ENCODE measurements at places on chromosomes 4 and X.

- no peak for DNase-seq
Measured at GRCh38 chr4:153418558-153418957, 47.6 kb upstream of the TMEM131L start.

DNA sequence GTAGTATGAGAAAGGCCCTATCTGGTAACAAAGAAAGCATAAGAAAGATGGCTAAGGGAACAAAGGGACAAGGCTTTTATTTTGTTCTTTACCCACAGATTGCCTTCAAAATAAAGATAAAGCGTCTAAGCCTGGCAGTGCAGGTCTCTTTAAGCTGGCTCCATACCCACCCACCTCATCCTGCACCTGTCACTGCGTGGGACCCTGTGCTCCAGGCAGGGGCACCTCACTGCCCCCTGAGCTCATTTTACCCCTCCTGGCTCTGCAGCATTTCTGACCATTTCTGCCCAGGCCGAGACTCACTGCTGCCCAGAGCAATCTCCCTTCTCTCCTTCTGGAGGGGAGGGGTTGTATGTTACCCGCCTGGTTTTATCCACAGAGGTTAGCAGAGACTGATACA, 1.7 kb upstream of the CYP4V2 start:
- no peak for DNase-seq

- no peak for DNase-seq
Measured at GRCh38 chr4:4613641-4614286, 71.9 kb upstream of the STX18 start.

GRCh38 chr4:26424153-26424552, 66.1 kb downstream of the CCKAR start:
- DNase-seq = no peak

DNA sequence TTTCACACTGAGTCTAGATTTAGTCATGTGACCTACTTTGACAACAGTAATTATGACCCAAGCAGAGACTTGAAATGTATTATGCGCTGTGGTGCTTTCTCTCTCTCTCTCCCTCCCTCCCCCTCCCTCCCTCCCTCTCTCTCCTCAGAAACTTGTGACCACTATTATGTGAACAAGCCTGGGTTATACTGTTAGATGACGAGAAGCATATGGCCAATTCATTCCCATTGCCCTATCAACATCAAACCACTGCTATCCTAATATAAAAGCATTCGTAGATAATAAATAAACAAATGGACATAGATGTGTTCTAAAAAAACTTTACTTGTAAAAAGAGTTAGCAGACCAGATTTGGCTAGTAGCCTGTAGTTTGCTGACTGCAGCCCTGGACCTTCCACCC, 18.2 kb downstream of the FTHL17 start:
- DNase-seq = no peak

- DNase-seq = no peak
Measured at GRCh38 chr4:48683784-48684666, 96.1 kb downstream of the FRYL start.

- DNase-seq = no peak
Measured at GRCh38 chr4:78556665-78557064, 5.1 kb downstream of the ANXA3 start.

DNA sequence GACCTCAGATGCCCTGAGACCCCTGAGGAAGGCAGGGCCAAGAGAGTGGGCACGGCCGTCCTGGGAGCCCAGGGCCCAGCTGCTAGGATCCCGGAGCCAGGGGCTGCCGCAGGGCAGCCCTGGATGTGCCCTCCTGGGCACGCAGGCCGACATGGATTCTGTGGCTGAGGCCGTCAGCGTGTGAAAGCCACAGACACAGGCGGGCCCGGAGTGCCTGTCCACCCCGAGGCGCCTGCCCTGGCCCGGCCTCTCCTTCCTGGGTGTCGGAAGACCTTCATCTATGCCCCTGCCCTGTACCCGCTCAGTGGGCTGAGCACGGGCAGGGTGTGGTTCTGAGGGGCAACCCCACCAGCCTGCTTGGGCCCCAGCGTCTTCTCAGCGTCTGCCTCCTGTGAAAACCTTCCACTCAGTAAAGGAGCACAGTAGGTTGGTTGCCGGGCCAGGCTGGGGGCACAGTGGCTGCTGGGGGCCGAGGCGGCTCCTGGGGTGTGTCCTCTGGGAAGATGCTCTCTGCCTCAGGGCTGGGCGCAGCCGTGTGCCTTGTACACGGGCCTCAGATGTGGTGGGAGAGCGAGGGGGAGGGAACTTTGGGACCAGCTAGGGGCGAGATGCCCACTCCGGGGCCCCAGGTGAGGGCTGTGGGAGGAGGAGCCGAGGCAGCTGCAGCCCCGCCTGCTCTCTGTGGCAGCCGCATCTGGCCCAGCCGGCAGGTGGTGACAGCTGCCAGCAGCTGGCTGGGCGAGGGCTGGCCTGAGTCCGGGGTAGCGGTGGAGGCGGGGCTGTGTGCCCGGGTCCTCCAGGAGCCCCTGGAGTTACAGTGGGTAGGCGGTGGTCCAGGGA, 20.8 kb downstream of the FGFRL1 start:
- DNase-seq = no peak

DNA sequence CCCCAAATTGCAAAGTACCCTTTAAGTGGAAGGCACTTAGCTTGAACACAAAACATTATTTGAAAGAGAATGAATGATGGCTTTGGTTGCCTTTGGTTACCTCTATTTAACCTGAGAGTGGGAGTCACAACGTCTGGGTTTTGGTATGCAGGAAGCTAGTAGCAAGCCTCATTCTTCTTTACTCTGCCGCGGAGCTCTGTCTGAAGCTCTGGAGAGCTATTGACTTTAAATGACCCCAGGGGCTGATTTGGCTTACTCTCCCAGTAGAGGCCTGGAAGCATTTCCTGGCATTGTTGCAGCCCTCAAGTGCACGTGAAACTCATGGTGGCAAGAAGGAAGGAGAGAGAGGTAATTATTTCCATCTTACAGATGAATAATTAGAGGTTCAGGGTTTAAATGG, 81.8 kb upstream of the MAGEA4 start:
- no peak for DNase-seq

DNA sequence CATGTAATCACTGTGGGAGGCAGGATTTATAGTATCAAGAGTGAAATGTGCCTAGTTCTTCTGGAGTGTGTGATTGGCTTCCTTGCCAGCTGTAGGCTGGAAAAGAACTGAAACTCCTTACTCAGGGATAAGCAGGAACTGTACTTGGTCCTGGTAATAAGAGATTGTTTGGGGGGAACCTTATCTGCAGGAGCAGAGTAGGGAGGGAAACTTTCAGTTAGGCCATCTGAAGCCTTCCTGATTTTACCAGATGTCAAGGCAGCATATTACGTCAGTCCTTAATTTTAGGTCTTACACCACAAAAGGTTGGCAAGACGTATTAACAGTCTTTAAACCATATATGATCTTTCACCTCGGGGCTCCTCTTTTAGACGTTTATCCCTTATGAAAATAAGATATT, 231.5 kb upstream of the FMR1 start:
- DNase-seq = no peak

GRCh38 chr4:5050520-5051277, 581 bp upstream of the STK32B start:
- DNase-seq = no peak

DNA sequence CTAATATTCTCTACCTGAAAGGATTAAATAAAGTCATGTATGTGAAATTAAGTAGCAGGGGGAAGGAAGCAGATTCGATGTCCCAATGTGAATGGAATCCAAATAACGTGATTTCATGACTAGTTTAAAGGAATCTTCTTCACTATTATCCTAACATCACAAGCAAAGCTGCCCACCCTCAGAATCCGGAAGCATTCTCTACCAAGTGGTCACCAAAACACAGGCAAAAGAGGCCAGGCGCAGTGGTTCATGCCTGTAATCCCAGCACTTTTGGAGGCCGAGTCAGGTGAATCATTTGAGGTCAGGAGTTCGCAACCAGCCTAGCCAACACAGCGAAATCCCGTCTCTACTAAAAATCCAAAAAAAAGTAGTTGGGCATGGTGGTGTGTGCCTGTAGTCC, 212.9 kb downstream of the LDB2 start:
- no peak for DNase-seq

DNA sequence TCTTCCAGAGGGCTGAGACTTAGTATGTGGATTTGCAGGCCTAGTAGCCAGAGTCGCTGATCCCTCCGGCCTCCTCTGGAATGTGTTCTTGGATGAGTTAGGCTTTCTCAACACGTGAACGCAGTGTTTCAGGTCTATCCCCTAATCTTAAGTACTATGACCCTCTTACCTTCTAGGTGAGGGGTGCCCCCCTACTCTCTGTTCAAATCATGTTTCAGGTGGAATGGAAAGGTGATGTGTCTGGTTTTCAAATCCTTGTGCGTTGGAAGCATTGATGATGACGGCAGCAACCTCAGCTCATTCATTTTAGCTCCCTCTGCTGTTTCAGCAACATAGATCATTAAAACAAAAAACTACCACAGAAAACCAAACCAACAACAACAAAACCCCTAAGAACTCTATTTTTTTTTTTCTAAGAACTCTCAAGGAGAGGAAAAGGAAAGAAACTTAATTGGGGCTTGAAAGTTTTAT, 56.4 kb downstream of the RWDD4 start:
- no peak for DNase-seq

GRCh38 chr4:53907772-53908171, 156.6 kb downstream of the CHIC2 start:
- no peak for DNase-seq

DNA sequence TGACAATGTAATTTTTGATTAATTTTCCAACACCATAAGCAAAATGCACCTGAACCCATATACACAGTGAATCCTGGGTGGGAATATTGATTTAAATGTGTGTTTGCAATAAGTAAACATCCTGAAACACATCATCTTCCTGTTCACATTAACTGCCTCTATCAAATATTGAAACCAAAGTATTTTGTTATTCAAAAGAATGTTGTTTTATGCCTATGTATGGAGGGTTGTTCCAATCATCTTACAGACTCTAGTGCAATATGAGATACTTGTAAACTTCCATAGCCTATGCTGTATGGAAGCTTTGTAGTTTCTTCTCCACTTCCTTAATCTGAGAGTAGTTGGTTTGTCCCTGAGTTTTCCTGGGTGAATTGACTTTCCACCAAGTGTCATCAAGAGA, 105.4 kb upstream of the SLC7A11 start:
- DNase-seq = no peak

DNA sequence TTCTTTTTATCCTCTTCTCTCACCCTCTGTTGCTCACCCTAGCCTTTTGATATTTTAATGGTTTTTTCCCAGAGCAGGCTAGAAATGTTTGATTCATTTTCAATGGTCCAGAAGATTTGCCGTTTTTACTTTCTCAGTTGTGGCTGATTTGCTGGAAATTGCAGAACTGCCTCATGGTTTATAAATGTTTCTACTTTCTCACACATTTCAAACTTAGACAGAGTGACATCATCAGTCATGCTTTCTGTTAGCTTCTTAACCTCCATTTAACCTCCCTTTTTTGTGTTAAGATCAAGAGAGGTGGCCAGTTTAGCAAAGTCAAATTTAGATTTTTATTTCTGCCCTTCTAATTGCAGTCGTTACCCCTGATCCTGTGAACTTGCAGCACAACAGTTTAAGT, 8.7 kb downstream of the RXFP1 start:
- no peak for DNase-seq

- DNase-seq = no peak
Measured at GRCh38 chr4:23070848-23071570, 378.3 kb downstream of the GBA3 start.

DNA sequence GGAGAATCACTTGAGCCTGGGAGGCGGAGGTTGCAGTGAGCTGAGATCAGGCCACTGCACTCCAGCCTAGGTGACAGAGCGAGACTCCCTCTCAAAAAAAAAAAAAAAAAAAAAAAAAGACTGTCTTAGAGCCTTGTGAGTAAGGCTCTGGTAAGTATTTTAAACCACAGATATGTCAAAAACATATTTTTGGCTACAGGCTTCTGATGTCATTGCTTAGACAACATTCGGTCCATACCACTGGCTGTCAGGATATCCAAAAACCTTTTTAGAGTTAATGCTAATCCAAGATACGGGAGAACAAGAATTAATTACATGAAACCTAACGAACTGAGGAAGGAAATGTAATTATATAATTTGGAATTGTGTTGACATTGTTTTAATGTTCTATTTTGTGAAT, 999.5 kb upstream of the PABPC4L start:
- DNase-seq = no peak

DNA sequence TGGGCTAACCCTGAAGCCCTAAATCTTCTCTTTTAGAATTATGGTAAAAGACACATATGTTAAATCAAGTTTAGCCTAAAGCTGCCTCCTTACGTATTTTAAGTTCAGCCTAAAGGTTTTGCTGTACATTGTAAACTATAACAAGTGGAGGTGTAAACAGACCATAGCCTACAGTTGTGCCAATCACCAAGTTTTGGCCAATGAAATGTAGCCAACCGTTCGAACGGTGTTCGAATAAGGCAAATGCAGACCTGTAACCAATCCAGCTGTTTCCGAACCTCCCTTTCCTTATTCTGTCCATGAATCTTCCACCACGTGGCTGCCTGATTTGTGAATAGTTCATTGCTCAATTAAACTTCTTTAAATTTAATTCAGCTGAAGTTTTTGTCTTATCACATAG, 52.1 kb upstream of the TBC1D9 start:
- no peak for DNase-seq

GRCh38 chrX:79153348-79153747, 8.9 kb downstream of the GPR174 start:
- no peak for DNase-seq

- DNase-seq = no peak
Measured at GRCh38 chr4:109912706-109913595, at the start of gene EGF. EGF (plus strand) TSS chr4:109912883; CDS start chr4:109913336, 453 bp downstream.

- DNase-seq = no peak
Measured at GRCh38 chrX:50586407-50586806, 115.8 kb upstream of the DGKK start.

GRCh38 chr4:1210971-1211370, 38.0 kb downstream of the CTBP1 start:
- DNase-seq = no peak

DNA sequence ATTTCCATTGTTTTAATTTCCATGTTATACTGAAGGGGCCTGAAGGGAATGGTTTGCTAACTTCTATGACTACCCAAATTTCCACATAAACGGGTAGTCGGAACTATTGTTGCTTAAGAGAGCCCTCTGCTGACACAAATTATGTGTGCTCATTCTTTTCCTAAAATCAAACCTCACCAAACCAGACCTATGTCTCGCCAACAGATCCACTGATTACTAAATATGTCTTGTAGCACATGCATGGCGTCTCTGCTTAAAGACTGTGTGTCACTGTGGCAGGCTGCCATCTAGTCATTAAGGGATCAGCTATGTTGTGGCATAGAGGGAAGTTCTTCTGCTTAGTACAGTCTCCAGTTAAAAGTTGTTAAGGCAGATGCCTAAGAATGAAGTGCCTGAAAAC, 25.1 kb downstream of the PIR start:
- no peak for DNase-seq

DNA sequence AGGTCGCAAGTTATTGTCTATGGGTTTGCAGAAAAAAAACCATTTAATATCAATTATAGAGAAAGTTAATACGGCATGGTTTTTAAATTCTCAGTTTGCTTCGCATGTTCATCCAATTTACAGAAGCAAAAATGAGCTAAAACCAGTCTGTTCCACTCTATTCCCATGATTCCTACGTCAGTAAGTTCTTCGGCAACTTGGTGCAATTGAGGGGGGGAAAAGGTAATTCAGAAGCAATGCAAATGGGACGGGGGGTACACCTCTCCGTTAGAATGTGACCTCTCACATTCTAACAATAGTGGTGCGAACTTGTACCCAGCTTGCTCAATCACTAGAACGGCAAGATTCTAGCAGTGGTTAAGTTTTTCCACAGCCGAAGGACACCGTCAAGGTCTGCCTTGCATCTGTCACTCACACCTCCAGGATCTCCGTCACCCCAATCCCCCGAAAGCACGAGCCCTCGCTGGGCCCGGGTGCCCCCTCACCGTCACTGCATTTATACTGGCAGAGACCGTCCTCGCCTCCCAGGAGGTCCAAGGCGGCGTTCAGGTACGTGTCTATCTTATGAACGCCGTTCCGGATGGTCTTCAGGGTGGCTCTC, 653 bp downstream of the PLA2G12A start:
- no peak for DNase-seq
